ENCODE measurements at places on chromosomes 16 and 17. TPM values are rescaled to one million over a fixed set of nuclear protein-coding genes. Genes with fewer than 3 reads are reported as not detected.

PABPN1L gene
- not detected for total RNA-seq

OR3A2 gene
- 0.67 TPM for total RNA-seq

ABCC11 gene
- not detected for total RNA-seq

MYH8 gene
- total RNA-seq = not detected

ARHGAP44 gene
- 6.4 TPM for total RNA-seq

QRICH2 gene
- 4.1 TPM for total RNA-seq

C17orf113 gene
- total RNA-seq = 2.9 TPM

TPSG1 gene
- 0.45 TPM for total RNA-seq

GLTPD2 gene
- total RNA-seq = not detected

CACNG3 gene
- total RNA-seq = not detected

HCRT gene
- total RNA-seq = not detected

SNX11 gene
- 18.5 TPM for total RNA-seq

G6PC3 gene
- total RNA-seq = 38.3 TPM

ACOX1 gene
- total RNA-seq = 64.6 TPM

CXCL16 gene
- total RNA-seq = 30.3 TPM

SHISA9 gene
- 3.8 TPM for total RNA-seq

Measured in sciatic nerve (tissue), 2 donors.